HepG2 (cell line): ENCODE measurements at places on chromosomes 5 and 9.

GRCh38 chr5:32420506-32420905 lies 24.0 kb downstream of the ZFR start:
- no peak for DNase-seq

DNA sequence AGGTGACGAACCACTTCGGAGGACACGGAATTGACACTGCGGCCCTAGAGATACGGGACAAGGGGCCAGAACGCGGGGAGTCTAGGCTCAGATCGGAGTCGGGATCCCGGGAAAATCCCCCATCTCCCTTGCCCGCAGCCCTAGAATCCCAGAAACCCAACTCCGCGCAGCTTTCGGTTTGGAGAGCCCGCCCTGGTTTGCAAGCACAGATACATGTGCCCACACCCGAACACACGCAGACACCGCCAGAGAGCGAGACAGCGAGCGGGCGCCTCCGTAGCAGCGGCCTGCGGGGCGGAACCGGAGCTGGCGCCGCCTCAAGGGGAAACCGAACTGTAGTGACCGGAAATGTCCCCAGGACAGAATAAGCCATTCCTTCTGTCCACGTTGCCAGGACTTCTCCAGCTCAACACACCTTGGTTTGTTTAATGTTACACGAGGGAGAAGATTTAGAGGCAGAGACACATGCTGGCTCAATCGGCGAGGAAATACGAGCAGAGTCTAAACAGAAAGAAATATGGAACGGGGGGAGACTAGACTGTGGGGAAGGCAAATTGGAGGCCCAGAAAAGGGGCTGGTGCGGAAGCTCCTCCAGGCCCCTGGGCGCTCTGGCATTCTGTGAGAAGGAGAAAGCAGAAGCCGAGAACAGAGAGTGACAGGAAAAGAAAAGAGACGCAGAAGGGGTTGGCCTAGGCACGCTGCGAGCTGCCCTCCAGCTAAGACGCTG lies 2.9 kb upstream of the PAX5 start:
- no peak for DNase-seq

DNA sequence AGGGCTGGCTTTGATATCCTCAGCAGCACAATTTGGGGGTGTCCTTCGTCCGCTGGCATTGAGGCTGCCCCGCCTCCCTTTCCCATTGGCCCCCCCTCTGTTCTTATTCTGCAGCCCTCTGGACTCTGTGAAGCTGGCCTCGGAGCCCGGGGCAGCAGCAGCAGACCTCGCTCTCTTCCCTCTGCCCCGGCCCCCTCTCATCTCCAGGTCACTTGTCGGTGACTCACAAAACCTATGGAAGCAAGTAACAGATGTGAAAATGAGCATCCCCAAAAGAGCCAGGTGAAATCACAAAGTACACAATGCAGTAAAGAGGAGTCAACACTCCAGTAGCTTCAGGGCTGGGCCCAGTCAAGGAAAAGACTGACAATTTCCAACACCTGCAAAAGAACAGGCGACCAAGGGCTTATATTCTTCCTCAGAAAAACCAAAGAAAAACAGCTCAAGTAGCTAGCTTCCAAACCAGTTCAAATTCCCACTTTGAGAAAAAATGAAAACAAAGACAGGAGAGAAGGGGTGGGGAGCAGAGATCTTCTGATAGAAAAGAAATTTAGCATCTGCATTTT lies 97.5 kb downstream of the ZNF608 start:
- DNase-seq, result peak; percentile 62

- no peak for DNase-seq
Measured at GRCh38 chr5:120062515-120062917, 401.6 kb upstream of the PRR16 start.

DNA sequence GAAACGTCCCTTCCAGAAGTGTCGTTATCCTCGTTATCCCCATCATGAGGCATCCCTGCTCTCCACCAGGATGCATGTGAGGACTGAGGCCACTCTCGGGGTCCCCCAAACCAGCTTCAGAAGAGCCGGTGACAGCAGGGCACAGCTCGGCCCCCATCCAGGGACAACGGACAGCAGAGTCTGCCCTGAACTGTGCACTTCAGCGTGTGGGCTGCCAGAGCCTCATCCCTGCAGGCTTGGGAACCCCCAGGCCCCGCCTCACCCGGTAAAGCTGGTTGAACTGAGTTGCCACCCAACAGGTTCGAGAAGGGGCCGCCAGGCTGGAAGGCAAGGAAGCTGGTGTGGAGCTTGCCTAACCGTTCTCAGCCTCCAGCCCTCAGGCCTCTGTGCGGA lies 710 bp upstream of the CARD9 start:
- no peak for DNase-seq

GRCh38 chr9:8660383-8660782 lies 860.8 kb upstream of the DMAC1 start:
- no peak for DNase-seq

- no peak for DNase-seq
Measured at GRCh38 chr5:78689540-78690252, 41.1 kb upstream of the LHFPL2 start.

DNA sequence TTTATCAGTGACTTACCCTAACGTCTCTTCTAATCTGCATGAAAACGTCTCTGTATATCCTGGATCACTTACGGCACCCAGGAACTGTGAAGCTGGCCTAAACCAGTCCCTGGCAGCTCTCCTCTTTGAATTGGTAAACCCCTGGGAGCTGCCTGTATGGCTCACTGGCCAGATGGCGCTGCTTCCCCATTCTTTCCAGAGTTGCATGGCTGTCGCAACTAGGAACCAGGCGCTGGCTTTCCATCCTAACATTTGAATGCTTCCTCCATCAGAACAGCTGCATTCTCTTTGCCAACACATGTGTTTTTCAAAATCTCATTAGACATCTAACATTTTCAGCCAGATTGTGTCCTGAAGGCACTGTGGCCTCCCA lies 8.0 kb upstream of the PCA3 start:
- peak; percentile 7 for DNase-seq

DNA sequence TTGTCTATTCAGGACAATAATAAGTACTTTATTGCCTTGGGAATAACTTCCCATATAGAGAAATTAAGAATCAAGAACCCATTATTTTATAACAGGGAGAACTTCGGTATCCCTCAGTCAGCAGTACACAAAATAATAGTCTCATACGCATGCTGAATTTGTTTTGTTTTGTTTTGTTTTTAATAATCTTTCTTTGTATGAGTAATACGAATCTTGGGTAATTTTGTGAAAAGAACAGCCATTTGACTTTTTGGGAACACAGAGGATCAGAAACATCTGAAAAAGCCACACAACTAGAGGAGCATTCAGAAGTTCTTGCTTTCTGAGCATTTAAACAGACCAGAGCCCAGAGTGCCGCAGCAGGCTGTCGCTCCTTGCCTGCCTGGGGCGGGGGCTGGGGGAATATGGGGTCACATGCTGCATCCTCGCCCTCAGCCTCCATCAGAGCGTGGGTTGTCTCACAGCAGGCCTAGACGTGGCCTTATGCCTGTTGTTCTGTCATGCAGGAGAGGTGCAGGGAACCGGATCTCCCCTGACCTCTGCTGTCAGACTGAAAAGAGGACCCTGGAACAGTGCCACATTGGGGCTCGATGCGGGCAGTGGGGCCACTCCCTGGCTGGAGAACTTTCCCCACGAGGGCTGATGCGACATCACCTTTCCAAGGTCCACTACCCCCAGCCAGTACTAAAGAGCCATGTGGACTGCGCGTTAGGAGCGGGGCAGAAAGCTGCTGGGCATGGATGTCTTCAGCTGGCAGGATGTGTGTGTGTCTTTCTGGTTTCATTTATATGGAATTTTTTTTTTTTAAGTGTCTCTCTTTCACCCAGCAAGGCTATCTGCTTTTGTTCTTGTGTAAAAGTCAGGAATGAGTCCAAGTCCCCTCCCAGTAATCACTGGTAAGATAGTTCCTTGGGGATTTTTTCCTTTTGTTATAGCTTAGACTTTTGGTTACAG lies 133.4 kb upstream of the OTULINL start:
- no peak for DNase-seq

GRCh38 chr5:159409801-159410200 lies 79.5 kb upstream of the IL12B start:
- DNase-seq, result no peak

- DNase-seq, result no peak
Measured at GRCh38 chr9:87567001-87567400, 69.3 kb downstream of the DAPK1 start.

GRCh38 chr9:28155067-28155466 lies 581.8 kb upstream of the C9orf72 start:
- no peak for DNase-seq

DNA sequence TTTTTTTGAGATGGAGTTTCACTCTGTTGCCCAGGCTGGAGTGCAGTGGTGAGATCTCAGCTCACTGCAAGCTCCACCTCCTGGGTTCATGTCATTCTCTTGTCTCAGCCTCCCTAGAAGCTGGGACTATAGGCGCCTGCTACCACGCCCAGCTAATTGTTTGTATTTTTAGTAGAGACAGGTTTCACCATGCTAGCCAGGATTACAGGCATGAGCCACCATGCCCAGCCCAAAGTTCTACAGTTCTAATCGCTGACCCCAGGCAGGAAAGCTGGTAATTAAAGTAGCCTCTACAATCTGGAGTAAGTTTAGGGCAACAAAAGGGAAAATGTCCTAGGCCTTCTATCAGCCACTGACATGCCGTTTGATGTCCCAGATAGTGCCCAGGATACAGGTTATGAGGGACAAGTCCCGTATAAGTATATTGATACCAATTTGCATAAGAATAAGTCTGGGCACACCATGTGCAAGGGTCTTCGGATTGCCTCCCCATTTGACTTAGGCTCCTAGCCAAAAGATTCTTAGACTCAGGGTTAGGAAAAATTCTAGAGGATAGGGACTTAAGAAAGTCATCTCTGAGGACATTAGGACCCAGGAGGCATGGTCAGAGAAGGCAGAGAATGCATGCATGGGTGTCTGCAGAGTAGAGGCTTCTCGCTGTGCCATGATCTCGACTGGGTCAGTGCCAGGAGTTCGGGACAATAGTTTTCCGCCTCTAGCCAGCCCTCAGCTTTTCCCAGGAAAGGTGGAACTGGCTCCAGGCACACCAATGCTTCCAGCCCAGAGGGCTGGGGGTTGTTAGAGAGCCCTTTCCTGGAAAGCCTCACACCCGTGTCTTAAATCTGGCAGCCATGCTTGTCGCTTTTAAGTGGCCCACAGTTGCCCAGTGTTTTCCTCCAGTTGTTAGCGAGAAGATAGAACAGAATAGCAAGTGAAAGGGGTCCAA lies 1111.1 kb downstream of the TAF11L14 start:
- DNase-seq, result peak; percentile 0

- peak; percentile 16 for DNase-seq
Measured at GRCh38 chr9:104386425-104387069, 117.5 kb upstream of the OR13F1 start.

DNA sequence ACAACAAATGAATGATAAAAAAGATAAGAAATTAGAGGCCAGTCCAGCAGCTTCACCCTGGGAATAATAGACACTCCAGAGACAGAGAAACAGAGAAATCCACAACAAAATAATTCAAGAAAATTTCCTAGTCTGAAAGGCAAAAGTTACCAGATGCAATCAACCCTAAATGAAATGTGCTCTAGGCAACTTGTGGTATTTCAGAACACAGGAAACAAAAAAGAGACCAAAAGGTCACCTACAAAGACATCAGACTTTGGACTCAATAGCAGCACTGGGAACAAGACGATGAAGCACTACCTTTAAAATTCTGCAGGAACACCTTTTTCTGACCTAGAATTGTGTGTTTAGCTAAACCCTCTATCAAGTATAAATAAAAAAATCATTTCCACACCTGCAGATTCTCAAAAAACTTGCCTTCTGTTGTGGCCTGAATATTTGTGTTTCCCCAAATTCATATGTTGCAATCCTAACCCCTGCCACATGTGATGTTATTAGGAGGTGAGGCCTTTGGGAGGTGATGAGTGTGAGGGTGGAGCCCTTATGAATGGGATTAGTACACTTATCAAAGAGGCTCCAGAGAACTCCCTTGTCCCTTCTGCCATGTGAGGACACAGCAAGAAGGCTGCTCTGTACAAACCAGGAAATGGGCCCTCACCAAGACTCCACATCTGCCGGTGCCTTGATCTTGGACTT lies 5.9 kb upstream of the MAPK9 start:
- DNase-seq, result peak; percentile 48

- DNase-seq, result no peak
Measured at GRCh38 chr5:144451187-144451973, 280.7 kb downstream of the KCTD16 start.

- no peak for DNase-seq
Measured at GRCh38 chr5:178675922-178676321, 49.1 kb upstream of the CLK4 start.

DNA sequence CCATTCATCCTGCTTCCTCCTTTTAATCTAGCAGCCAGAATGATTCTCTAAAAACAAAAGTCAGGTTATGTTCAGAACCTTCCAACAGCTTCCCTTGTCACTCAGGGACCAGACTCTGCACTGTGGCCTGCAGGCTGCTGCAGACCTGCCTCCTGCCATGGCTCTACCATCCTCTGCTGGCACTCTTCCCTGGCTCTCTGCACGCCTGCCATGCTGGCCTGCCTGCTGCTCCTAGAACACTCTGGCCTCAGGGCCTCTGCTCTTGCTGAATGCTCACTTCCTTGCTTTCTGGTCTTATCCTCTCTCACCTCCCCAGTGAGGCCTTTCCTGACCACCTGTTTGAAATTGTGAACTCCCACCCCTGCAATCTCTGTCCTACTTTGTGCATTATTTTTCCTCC lies 149.4 kb downstream of the CD180 start:
- DNase-seq, result no peak

DNA sequence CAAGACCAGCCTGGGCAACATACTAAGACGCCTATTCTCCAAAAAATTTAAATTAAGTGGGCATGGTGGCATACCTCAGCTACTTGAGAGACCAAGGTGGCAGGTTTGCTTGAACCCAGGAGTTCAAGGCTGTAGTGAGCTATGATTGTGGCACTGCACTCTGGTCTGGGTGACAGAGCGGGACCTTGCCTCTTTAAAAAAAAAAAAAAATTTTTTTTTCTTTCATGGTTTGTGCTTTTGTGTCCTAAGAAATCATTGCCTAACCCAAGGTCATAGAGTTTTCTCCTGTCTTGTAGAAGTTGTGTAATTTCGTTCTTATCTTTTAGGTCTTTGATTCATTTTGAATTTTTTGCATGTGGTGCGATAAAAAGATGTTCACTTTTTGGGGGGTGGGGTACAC lies 12.3 kb downstream of the GPBP1 start:
- DNase-seq, result no peak

GRCh38 chr5:55902696-55903095 lies 51.5 kb downstream of the IL31RA start:
- DNase-seq, result no peak

- no peak for DNase-seq
Measured at GRCh38 chr9:109101810-109102209, 17.9 kb downstream of the TMEM245 start.

- no peak for DNase-seq
Measured at GRCh38 chr5:154756868-154757813, 2.0 kb downstream of the LARP1 start.

GRCh38 chr5:100676817-100677631 lies 141.8 kb downstream of the FAM174A start:
- DNase-seq, result no peak

GRCh38 chr5:137596941-137597340 lies 97.8 kb upstream of the SPOCK1 start:
- DNase-seq, result no peak
